ENCODE measurements at places on chromosomes 16 and 17. TPM values are rescaled to one million over a fixed set of nuclear protein-coding genes. Genes with fewer than 3 reads are reported as not detected.

WNK4 gene
- total RNA-seq, result 1.5 TPM

GOSR2 gene
- total RNA-seq, result 67.4 TPM

MED13 gene
- total RNA-seq, result 50.1 TPM

SEPTIN12 gene
- total RNA-seq, result not detected

MMP2 gene
- total RNA-seq, result 1,520 TPM

CDH1 gene
- total RNA-seq, result 0.28 TPM

ELMO3 gene
- total RNA-seq, result 0.42 TPM

CLEC3A gene
- not detected for total RNA-seq
